ENCODE measurements at places on chromosomes 3 and 15.
A peak's percentile ranks its signal among the peaks of the same experiment; 100 is the strongest.

DNA sequence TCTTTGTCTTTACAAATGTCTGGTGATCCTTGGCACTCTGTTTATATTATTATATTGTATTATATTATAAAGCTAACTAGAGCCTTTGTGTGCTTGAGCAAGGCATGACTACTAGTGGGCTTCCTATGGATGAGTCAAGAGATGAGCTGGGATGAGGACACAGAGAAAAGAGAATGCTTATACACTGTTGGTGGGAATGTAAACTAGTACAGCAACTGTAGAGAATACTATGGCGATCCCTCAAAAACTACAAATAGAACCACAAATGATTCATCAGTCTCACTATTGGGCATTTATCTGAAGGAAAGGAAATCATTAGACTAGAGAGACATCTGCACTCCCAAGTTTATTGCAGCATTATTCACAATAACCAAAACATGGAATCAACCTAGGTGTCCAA, 40.8 kb upstream of the MED12L start:
- no peaks in the 10 kb centered on the region for H3K4me1 ChIP-seq
- H3K4me3 ChIP-seq = no peak overlapping the region
- H3K27me3 ChIP-seq = no peaks in the 10 kb centered on the region
- DNase-seq = no peak
- no peaks in the 10 kb centered on the region for H3K36me3 ChIP-seq
- H3K27ac ChIP-seq = no peak overlapping the region

- DNase-seq = no peak
- no peak overlapping the region for H3K4me3 ChIP-seq
- no peaks in the 10 kb centered on the region for H3K27me3 ChIP-seq
- no peak overlapping the region for H3K27ac ChIP-seq
Measured at GRCh38 chr3:114953215-114953799, 193.8 kb downstream of the ZBTB20 start.

DNA sequence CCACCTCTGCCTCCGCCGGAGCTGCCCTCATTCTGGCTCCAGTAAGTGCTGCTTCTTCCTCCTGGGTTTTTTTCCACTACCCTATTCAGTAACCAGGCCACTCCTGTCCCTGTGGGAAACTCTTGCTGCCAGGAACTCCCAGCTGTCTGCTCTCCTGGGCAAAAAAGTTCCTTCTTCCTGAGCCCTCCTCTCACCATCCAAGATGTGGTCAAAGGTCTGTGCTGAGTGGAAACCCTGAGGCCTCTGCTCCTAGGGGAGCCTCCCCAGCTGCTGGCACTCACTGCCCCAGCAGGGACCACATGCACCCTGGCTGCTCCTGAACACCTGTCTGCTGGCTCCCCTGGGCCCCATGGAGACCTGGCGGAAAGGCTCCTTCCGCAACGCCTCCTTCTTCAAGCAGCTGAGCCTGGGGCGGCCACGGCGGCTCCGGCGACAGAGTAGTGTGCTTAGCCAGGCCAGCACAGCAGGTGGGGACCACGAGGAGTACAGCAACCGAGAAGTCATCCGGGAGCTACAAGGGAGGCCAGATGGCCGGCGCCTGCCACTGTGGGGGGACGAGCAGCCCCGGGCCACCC, 454 bp downstream of the C15orf62 start:
- no peak overlapping the region for H3K4me3 ChIP-seq
- DNase-seq = no peak
- H3K36me3 ChIP-seq = peaks cover 44% of the 10 kb centered on the region
- peak overlapping the region; percentile 68 for H3K27ac ChIP-seq

GRCh38 chr15:98422130-98422478, 226.2 kb upstream of the IGF1R start:
- no peak overlapping the region for H3K4me3 ChIP-seq
- H3K27me3 ChIP-seq = peaks cover 73% of the 10 kb centered on the region
- H3K27ac ChIP-seq = no peak overlapping the region
- no peak for DNase-seq
- peaks cover 9% of the 10 kb centered on the region for H3K4me1 ChIP-seq
- no peaks in the 10 kb centered on the region for H3K36me3 ChIP-seq

DNA sequence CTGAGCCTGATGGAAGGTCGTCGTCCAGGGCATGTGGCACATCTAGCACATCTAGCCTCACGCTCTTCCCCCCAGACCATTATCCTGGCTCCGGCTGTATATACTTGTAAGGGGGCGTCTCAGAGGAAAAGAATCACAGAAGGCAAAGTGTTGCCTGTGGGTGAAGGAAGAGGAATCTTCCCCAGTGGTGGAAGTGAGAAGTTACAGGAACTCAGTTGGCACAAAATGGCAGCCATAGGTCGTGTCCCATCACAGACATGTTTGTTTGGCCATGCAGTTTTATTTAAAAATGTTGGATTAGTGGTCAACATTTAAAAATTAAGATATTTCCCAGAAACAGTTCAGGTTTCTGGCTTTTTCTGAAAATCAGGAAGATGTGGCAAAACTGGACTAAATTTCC, 13.6 kb downstream of the GALNT15 start:
- H3K27me3 ChIP-seq = no peaks in the 10 kb centered on the region
- no peak overlapping the region for H3K4me3 ChIP-seq
- H3K4me1 ChIP-seq = no peaks in the 10 kb centered on the region
- no peak for DNase-seq
- H3K27ac ChIP-seq = no peak overlapping the region

GRCh38 chr15:94229591-94230369, 1.6 kb upstream of the MCTP2 start:
- DNase-seq = no peak
- H3K36me3 ChIP-seq = no peaks in the 10 kb centered on the region
- no peak overlapping the region for H3K27ac ChIP-seq
- H3K27me3 ChIP-seq = peaks cover 7% of the 10 kb centered on the region
- H3K4me1 ChIP-seq = peaks cover 6% of the 10 kb centered on the region

- no peaks in the 10 kb centered on the region for H3K27me3 ChIP-seq
- no peaks in the 10 kb centered on the region for H3K36me3 ChIP-seq
- no peak overlapping the region for H3K4me3 ChIP-seq
- H3K27ac ChIP-seq = no peak overlapping the region
Measured at GRCh38 chr15:39552556-39552955, 28.3 kb upstream of the THBS1 start.

- no peaks in the 10 kb centered on the region for H3K4me1 ChIP-seq
- H3K27ac ChIP-seq = no peak overlapping the region
- DNase-seq = no peak
- H3K27me3 ChIP-seq = no peaks in the 10 kb centered on the region
Measured at GRCh38 chr3:111652492-111653180, 57.5 kb upstream of the ZBED2 start.

GRCh38 chr3:120645083-120645845, 36.8 kb downstream of the HGD start:
- H3K4me1 ChIP-seq = no peaks in the 10 kb centered on the region
- no peaks in the 10 kb centered on the region for H3K27me3 ChIP-seq
- H3K36me3 ChIP-seq = no peaks in the 10 kb centered on the region
- H3K4me3 ChIP-seq = no peak overlapping the region
- no peak for DNase-seq

DNA sequence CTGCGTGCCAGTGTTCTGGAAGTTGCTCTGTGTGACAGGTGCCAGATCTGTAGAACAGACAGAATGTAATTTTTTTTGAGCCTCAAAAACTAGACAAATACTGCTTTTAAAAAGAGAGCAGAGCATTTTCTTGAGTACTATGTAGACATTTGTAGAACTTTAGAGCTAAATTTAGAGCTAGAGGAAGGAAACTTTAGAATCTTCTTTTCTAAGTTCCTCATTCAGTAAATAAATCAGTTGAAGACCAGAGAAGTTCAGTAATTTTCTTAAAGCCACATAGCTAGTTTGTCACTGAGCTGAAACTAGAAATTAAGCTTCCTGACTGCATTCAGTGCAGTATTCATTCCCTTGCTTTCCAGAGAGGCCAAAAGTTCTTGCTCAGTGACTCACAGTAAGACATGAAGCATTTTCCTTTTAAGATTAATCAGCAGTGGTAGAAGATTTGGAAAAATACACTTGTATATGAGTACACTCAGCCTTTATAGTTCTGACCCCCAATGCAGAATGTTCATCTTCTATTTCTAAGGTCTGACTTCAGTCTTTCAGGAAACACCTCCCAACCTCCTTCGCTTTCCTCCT, 83.6 kb upstream of the TSEN2 start:
- no peak overlapping the region for H3K27ac ChIP-seq
- H3K27me3 ChIP-seq = no peaks in the 10 kb centered on the region
- H3K4me3 ChIP-seq = no peak overlapping the region

DNA sequence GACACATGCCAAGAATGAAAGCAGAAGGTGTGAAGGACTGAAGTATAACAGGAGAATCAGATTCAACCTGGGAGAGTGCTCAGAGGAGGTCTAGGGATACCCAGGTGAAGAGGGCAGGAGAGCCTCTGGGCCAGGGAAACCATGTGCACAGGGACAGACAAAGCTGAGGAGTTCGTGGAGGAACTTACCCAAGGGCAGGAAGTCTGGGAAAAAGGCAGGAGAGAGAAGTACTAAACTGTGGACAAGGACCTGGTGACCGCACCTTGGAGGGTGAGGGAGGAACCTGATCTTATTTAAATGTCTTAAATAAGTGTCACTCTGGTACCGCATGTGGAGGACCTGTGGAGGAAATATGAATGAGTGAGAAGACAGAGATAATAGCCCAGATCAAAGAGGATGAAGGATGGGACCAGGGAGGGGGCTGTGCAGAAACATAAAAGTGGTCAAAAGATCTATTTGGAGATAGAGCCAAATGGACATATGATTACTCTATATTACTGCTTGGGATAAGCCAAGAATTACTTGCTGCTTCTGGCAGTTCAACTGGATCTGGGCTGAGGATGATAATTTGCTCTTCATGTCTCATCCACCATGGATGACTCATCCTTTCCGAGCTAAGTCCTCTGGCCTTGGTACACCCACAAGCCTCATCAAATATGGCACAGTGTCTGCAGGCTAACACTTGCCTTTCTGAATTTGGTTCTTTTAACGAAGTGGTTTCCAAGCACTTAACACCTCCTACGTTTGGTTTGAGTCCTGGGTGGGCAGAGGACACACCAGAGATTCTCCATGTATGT, 116.9 kb upstream of the NMNAT3 start:
- DNase-seq = no peak
- no peaks in the 10 kb centered on the region for H3K36me3 ChIP-seq
- no peak overlapping the region for H3K27ac ChIP-seq
- H3K4me1 ChIP-seq = no peaks in the 10 kb centered on the region
- no peaks in the 10 kb centered on the region for H3K27me3 ChIP-seq

DNA sequence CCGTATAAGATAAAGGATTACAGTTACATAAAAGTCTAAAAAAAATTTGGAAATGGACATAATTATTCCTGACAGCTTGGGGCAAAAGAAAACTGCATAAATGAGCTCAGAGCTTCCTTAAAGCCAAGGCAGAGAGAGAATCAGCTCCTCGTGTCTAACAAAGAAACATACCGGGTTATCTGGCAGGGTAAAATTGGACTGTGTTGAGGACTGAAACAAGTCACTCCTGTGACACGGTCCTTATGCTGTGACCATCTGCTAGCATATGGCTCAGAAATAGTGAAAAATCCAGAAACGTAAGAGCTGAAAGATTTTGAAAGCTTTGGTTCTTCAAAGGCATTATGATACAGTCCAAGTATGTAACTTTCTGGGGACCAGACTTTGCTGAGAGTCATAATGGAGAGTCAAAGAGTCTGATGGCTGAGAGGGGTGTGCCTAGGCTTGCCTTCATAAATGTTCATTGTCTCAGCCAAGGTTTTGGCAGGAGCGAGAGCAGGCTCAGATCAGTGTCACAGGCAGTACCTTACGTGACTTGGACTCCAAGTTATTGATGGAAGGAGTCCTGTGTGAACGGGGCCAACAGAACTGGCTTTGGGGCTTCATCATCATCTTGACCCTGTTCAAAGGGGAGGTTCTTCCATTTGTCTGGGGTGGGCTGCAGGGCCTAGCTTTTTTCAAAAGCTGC, 12.5 kb downstream of the MAP6D1 start:
- no peak for DNase-seq
- peaks cover 64% of the 10 kb centered on the region for H3K36me3 ChIP-seq
- H3K4me1 ChIP-seq = peaks cover 34% of the 10 kb centered on the region
- no peak overlapping the region for H3K27ac ChIP-seq
- H3K27me3 ChIP-seq = no peaks in the 10 kb centered on the region

DNA sequence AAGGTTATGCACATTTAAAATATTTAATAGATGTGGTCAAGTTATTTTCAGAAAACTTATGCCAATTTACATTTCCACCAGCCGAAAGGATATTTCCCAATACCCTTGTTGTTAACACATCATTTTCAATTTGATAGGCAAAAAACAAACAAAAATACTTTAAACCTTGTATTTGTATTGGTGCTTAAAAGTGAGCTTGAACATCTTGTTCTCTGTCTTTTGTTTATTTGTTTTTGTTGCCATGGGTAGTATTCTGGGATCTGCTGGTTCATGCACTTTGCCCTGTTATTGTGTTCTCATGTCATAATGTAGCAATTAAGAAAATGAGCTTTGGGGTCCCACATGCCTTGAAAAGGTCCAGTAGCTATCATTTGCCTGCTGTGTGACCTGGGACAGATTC, 191.4 kb downstream of the LRTM1 start:
- H3K27ac ChIP-seq = no peak overlapping the region
- H3K27me3 ChIP-seq = no peaks in the 10 kb centered on the region
- no peak for DNase-seq
- no peak overlapping the region for H3K4me3 ChIP-seq
- H3K4me1 ChIP-seq = no peaks in the 10 kb centered on the region

DNA sequence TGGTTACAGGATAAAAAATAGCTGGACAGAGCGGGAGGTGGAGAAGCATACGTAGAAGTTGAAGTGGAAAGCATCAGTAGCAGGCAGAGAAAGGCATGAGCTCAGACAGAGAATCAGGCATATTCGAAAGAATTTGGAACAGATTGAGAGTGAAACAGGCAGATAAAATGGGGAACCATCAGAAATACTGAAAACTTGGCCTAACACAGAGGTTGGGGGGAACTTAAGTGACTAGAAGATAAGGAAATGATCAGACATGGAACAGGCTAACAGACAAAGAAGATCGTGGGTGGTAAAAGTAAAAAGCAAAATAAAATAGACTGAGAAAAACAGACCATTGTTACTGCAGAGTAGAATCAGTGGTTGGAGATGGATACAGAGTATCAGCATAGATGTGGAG, 32.9 kb downstream of the GTF2E1 start:
- no peak overlapping the region for H3K27ac ChIP-seq
- H3K4me3 ChIP-seq = no peak overlapping the region
- H3K36me3 ChIP-seq = peaks cover 33% of the 10 kb centered on the region
- H3K27me3 ChIP-seq = no peaks in the 10 kb centered on the region
- H3K4me1 ChIP-seq = peaks cover 4% of the 10 kb centered on the region

- no peak overlapping the region for H3K27ac ChIP-seq
- no peaks in the 10 kb centered on the region for H3K27me3 ChIP-seq
- no peak overlapping the region for H3K4me3 ChIP-seq
- peaks cover 5% of the 10 kb centered on the region for H3K4me1 ChIP-seq
Measured at GRCh38 chr15:82532991-82533481, 7.2 kb downstream of the RPS17 start.

- no peaks in the 10 kb centered on the region for H3K27me3 ChIP-seq
- no peak for DNase-seq
- no peaks in the 10 kb centered on the region for H3K4me1 ChIP-seq
- no peaks in the 10 kb centered on the region for H3K36me3 ChIP-seq
- H3K27ac ChIP-seq = no peak overlapping the region
Measured at GRCh38 chr3:171393032-171393744, 67.0 kb downstream of the TNIK start.
